Fibroblast of skin of left quadriceps (primary cell): ENCODE measurements at places on chromosomes 12 and 14.

DNA sequence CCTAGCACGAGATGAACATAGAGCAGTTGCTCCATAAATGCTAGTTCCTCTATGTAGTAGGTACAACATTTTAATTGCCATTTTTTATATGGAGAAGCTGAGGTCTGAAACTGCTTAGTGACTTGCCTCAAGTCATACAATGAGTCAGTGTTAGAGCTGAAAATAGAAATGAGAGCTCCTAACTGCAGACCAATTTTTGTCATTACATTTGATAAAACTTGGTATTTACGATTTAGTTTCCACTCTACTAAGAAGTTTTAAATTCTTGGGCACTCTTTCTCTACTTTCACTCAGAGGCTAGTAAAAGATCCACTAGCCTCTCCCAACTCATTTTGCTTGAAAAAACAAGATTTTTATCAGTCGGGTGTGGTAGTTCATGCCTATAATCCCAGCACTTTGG lies 8.1 kb upstream of the TMED10 start:
- DNase-seq, result no peak

DNA sequence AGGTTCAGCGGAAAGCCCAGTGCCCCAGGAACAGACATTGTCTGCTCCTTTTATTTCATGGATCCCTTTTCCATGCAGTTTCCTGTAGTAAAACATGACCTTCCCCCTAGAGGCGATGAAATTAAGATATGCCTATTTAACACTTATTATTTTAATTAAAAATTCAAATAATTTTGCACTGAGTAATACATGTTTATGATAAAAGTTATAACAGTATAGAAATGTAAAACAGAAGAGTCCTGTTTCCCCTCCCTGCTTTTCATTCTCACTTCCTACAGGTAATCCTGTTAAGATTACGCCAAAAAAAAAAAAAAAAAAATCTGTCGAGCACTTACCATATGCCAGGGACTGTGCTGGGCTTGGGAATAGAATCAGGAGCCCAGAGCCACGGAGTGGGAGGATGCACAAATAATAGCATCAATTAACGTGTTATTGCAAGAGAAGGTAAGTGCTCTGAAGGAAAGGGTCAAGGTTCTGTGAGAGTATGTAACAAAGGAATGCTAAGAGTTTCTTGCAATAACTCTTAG lies 830 bp upstream of the LPCAT3 start:
- DNase-seq, result no peak

DNA sequence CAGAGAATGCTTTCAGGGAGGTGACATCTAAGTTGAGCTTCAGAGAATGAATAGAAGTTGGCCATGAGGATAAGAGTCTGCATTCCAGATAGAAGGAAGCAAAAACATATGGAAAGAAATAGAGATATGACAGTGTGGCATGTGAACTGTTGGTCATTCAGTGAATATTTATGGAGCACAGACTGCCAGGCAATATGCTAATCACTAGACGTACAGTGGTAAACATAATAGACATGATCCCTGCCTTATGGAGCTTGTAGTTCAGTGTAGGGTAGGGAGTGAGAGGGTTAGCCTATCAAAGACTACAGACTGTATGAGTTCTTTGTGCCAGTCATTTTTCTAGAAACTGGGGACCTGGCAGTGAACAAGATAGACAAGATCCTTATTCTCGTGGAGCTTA lies 53.9 kb downstream of the VEZT start:
- DNase-seq, result no peak

DNA sequence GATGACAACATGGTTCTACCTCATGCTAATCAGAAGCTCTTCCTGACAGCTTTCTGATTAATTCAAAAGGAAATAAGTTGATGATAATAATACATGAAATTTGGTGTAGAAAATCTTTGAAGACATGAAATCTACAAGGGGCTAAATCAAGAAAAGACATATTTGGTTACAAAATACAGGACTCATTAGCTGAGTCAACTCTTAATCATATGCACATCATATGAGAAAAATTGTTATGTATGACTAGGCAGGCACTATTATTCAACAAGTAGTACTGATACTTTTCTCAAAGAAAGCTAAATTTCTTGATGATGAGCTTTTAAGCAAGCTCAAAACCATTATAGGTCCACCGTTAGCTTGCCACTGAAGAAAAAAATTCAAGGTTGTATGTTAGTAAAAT lies 7.1 kb downstream of the ABCC9 start:
- no peak for DNase-seq

DNA sequence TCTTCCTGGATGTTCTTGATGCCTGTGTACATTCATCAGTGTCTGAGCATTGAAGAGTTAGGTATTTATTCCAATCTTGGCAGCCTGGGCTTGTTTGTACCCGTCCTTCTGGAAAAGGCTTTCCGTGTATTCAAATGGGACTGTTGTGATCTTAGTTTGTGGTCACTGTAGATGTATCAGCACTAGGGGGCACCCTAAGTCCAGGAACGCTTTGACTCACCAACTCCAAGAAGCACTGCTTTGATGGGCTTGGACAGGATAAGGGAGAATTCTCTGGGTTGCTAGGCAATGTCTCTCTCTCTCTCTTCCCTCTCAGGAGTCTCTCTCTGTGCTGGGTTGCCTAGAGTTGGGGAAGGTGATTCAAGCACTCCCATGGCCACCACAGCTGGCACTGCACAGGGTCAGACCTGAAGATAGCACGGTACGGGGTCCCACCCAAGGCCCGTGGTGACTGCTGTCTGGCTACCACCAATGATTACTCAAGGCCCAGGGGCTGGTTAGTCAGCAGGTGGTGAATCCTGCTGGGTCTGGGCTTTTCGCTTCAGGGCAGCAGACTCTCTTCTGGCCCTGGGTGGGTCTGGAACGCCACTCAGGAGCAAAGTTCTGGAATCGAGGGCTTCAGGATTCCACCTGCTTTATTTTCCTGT lies 211.1 kb upstream of the RGS6 start:
- DNase-seq, result peak; percentile 62

GRCh38 chr14:79134361-79134760 lies 964.2 kb downstream of the NRXN3 start:
- DNase-seq, result no peak

DNA sequence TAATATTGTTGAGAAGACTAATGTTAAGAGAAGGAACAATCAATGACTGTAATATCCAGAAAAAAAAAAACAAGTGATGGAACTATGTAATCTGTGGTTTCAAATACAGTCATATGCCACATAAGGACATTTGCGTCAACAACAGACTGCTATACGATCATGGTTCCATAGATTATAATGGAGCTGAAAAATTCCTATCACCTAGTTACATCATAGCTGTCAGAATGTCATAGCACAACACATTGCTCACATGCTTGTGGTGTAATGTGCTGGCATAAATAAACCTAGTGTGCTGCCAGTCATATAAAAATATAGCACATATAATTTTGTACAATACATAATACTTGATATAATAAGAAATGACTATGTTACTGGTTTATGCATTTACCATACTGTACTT lies 653.5 kb downstream of the TRHDE start:
- DNase-seq, result no peak

DNA sequence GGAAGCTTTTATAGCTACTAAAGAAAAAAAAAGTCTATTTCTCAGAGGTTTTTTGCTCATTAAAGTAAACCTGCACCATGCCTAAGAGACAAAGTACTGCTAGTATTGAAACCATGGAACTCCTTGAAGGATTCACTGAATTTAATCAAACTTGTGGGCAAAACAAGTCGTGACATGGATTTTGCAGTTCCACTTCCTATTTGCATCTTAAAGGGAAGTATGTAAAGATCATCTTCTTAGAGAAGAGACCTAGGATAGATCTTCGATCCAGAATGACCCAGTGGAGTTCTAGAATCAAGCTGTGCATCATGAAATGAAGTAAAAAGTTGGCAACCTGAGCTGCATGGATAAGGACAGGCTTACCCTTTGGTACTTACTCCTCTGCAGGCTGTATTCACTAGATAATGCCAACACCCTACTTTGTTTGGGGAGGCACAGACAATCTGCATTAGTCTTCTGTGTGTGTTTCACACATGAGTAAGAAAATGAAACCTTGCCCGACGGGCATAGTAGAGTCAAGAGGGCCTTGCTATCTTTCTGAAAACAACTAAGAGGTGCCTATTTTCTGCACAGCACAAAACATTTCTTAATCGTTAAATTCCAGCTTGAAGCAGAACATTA lies 1.9 kb downstream of the GNG2 start:
- no peak for DNase-seq

DNA sequence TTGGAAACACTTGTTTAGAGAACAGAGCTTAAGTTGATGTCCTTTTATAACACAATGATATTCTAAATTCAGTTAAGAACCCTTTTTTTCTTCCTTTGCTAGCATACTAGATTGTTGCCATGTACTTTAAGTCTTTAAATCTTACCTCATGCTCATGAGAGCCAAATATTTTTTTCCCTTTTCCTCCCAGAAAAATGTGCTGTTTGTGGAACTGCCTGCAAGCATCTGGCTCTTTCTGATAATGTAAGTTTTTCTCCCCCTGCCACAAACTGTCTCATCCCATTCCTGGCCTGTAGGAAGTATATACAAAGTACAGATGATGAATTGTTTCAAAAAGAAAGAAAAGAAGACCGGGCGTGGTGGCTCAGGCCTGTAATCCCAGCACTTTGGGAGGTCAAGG lies 5.3 kb downstream of the RNF212B start:
- no peak for DNase-seq

DNA sequence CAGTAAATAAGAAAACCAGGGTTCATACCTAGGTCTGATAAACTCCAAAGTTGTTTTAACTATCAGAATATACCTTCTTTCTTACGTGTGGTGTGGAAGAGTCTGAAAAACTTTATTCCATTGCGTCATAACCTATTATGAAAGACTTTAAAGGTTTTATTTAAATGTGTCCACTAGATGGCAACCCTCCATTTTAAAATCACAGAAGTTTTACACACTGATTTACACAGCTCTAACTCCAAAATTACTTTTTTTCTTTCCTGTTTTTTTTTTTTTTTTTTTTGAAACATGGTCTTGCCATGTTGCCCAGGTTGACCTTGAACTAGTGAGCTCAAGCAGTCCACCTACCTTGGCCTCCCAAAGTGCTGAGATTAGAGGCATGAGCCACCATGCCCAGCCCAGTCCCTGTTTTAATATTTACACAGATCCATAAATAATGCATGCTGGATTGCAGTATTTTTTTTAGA lies 17.3 kb upstream of the TMPRSS12 start:
- DNase-seq, result peak; percentile 53

DNA sequence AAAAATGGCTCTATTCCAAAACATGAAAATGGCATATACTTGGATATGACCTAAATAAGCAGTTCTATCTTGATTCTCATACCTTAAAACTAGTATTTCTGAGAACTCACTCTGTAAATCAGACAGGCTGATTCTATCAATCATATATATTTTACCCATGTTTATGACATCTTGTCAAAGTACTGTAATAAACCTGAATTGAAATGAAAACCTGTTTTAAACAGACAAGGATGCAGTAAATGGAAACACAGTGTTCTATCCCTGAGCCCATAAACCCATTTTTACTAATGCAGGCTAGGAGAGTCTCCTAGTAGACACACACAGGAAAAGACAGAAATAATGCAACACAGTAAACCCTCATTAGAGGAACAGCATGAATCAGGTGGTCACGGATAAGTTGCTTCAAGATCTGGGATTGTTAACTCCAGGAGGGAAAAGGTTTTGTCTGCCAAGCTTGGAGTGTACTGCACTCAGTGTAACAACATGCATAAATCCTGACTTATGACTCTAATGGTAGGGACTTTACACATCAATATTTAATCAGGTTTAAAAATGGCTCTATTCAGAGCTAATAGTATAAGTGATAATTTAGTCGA lies 93.6 kb upstream of the CPNE8 start:
- DNase-seq, result no peak

DNA sequence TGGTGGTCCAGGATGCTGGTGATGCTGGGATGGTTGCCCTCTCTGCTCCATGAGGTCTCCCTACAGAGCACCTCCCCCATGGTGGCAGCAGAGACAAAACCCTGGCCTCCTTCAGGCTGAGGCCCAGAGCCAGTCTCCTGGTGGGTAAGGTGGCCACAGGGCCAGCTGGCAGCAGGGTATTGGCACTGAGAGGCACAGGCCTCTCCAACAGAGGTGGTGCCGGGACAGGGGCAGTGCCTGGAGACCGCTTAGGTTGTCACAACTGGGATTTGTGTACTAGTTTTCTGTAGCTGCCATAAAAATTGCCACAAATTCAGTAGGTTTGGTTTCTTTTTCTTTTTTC lies 6.1 kb upstream of the MTA1 start:
- no peak for DNase-seq

DNA sequence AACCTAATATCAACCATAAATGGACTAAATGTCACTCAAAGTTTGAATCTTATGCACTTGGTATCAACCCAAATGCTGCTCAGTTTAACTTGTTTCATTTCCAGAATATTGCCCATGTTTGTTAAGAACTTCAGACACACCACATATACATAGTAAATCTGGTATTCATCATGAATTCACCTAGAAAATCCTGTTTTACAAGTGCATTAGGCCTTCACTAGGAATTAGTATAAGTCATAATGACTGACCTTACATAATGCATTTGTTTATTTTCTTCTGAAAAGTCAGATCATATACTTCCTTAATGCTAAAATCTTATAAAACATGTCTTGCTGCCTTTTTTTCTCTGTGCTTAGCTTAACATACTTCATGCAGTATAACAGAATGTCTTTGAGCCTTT lies 66.1 kb downstream of the ABCD2 start:
- no peak for DNase-seq

GRCh38 chr12:103632554-103633216 lies 45.6 kb downstream of the STAB2 start:
- DNase-seq, result peak; percentile 20

GRCh38 chr14:89899917-89900663 lies 54.4 kb downstream of the EFCAB11 start:
- no peak for DNase-seq

DNA sequence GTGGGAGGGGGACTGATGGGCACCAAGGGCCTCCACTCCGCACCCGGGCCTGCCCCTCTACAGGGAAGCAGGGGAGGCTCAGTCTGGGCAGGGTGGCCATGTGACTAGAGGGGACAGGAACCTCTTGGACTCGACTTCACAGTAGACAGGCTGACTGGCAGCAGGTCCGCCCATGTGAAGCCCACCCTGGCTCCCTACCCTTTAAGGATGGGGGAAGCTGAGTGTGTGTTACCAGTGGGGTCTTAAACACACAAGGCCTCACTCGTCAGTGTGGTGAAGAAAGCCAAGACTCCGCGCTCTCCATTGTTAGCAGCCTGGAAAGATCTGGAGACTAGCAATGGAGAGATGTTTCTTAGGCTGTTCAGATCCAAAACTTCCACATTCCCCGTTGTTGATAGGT lies 52.4 kb downstream of the ANAPC7 start:
- DNase-seq, result no peak

DNA sequence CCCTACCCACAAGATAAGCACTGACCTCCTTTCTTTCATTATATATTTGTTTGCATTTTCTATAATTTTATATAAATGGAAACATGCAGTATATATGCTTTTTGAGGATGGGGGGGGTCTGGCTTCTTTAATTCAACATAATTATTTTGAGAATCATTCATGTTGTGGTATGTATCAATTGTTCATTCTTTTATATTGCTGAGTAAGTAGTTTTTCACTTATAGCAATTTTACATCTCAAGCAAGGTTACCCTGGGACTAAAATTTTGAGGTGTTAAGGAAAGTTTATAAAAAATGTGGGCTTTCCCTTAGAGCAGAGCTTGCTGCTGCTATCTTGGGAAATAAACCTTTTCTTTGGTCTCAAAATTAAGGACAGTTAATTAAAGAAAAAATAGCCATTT lies 89.9 kb upstream of the EGLN3 start:
- no peak for DNase-seq

GRCh38 chr12:95435355-95435754 lies 38.6 kb upstream of the METAP2 start:
- DNase-seq, result no peak
